Psoas muscle (tissue), 8 donors: ENCODE measurements at places on chromosomes 6 and 20. TPM values are rescaled to one million over a fixed set of nuclear protein-coding genes. Genes with fewer than 3 reads are reported as not detected.

DNA sequence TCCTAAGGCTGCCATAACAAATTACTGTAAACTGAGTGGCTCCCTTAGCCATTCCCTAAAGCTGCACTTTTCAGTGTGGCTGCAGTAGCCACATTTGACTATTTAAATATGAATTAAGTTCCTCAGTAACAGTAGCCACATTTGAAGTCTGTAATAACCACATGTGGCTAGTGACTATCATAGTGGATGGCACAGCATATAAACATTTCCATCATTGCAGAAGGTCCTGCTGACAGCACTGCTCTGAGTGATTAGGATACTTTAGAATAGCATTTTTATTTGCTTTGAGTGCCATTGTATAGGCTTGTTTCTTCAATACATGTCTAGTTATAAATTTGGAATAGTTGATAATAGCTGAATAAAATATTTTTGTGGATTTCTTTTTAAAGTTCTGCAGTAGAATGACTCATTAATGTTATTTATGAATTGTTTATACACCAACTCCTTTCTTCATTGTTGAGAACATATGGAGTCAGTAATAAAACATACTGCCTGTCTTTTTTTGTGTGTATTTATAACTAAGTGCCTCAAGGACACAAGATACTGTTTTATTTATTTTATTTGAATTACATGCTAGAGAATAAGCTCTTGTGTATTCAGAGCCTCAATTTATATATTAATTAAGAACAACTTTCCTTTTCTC, 217.2 kb downstream of the CDKAL1 start:
- DNase-seq = no peak

DNA sequence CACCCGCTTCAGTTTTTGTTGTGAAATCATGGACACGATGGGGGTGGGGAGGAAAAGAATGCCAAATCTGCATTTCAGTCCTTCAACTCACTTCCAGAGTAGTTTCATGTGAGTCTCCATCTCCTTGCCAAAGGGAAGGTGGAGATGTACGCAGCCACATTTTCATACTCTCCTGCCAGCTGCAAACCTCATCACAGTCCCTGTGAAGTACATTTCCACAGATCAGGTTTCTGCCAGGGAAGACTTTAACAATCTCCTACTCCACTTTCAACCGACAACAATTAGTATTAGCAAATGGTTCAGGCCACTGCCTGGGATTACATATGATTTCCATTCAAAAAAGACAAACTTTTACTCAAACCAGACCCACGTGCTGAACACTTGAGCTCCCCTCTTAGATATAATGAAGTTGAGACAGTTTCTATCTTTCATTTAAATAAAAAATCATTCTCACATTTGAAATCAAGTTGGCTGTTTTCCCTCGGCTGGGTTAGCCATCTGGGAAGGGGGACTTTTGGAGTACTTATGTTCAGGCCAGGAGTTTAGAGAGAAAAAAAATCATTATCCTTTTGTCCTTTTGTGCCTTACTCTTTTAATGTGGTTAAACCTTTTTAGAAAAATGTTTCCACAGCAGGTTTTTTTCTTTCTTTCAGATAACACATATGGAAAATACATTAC, 51.0 kb upstream of the CEP162 start:
- DNase-seq = no peak

MICB gene
- 0.83 TPM for total RNA-seq

NHLRC1 gene
- 0.97 TPM for total RNA-seq

DNA sequence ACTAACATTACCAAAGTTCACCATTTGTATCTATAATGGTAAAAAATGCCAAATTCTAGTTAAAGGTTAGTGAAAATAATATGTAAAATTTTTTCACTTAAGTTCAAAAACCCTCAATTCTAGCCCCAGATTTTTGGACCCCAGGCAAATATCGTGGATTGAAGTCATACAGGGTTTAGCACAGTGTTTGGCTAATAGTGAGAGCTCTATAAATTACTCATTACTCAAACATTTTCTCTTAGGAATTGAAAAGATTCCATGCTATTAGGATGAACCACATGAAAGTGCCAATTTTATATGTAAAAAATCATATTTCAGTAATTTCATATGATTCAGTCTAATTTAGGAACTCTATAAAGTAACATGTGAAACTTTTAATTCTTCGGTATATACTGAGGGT, 170.3 kb upstream of the PREP start:
- DNase-seq = no peak

KIAA0408 gene
- 10.4 TPM for total RNA-seq

DNA sequence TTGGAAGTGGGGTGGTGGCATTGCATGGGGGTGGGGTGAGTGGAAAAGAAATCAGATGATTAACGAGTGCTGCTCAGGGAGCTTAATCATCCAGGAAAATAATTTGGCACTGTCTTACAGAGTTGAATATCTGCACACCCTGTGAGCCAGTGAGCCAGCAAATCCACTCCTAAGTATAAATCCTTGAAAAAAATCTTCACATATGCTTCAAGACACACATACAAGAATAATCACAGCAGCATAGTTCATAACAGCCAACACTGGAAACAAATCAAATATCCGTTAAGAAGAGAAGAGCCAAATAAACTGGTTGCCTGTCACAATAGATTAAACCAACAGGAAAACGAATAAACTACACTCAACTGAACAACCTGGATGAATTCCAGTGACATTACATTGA, 62.8 kb downstream of the SAMD3 start:
- DNase-seq = no peak

GRCh38 chr6:121521164-121521555, 85.7 kb downstream of the GJA1 start:
- no peak for DNase-seq

DNA sequence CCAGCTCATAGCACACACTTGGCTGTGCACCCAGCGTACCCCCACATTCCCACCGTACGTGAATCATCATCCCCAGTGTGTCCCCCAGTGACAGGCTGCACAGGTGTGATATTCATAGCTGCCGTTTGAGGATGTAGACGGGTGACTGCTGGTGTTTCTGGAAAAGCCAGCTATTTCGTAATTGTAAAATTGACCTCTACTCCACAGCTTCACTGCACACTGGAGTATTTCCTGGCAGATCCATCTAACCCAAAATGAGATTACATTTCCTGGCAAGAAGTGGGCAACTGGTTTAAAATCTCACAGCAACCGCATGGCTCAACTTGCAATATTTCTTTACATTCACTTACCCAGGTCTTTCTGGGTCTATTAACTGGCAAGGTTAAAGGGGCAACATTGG, 30.3 kb downstream of the CD83 start:
- DNase-seq = no peak

DNA sequence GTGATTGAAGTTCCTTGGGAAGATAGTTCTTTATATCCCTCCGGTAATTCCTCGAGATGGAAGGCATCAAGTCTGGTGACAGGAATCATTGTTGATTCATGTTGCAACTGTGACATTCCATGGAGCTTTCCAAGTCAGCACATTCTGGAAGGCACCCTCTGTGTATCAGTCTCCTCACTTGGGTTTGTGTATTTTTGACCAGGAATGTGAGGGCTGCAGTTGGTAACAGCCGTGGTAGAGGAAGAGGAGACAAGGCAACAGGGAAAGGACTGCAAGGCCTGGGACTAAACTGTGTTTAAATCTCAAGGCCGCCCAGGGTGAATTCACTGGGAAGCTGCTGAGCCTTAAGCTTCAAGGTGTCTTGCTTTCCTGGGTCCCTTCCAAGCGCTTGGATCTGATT, 99.0 kb downstream of the CLIC5 start:
- DNase-seq = no peak

GRCh38 chr20:8394308-8394945, 262.4 kb downstream of the PLCB1 start:
- DNase-seq = no peak

DNA sequence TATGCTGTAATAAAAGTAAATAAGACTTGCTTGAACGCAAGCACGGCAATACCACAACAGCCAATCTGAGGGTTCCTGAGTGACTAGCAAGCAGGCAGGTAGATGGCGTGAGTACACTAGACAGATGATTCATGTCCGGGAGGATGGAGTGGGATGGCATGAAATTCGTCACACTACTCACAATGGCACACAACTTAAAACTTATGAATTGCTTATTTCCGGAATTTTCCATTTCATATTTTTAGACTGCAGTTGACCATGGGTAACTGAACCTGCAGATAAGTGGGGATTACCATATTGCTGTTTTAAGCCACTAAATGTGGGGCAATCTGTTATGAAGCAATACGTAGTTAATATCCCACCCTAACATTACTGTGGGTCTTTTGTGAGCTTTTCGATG, 93.6 kb upstream of the NFATC2 start:
- DNase-seq = no peak

DNA sequence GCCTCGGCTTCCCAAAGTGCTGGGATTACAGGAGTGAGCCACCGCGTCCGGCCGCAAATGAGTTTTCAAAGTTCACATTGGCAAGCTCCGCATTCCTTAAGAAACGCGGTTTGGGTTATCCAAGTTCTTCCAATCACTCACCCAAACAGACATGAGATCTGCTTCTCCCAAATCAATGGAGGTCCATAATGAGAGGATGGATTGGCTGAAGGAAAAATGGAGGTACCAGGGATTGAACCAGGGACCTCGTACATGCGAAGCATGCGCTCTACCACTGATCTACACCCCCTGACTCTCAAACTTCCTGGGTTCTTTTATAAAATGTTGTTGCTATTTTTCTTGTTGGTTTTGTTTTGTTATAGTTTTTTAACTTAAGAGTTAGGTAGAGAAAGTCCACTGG, 170.0 kb downstream of the GPX5 start:
- DNase-seq = no peak

DNA sequence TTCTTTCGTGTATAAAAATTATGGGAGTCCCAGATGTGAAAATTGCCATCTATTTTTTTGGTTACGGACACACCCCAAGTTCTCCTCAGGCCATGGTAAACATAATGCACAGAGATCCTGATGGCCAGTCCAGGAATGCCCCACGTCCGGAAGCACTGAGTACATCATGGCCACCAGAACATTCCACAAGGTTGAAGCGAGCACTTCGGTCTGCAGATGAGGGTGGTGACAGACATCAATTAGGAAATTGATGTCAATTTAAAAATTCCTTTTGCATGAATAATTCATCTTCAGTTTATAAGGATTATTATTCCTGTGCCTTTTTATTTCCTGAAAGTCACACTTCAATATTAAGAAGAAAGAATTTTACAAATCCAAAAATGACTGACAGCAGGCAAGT, 13.2 kb upstream of the EXOC2 start:
- no peak for DNase-seq

PACSIN1 gene
- total RNA-seq = 0.11 TPM

DNA sequence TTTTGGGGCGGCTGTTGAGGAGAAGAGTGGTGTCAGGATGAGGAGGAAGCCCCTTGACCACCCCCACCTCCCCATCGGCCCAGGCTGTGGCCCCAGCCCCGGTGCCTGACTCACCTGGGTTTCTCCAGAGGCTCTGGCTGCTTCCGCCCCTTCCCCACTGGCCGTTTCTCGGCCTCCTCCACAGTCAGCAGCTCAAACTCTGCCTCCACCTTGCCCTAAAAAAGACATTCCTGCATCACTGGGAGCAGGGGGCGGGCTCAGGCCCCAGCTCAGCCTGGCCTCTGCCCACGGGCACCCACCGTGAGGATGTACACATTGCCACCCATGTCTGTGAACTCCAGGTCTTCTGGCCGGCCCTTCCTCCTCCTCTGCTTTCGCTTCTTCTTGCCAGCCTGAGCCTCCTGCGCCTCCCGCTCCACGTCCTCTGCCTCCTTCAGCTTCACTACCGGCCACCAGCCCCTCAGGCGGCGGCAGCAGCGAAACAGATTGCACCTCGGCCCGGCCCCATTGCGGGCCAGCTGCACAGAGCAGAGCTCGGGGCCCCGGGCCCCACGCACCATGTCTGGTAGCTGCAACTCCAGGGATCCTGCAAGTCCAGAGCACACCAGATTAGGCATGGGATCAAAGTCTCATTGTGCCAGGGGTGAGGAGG, 17.3 kb downstream of the ERGIC3 start:
- no peak for DNase-seq

GRCh38 chr6:130047088-130047995, 29.0 kb downstream of the L3MBTL3 start:
- no peak for DNase-seq

MYH7B gene
- total RNA-seq = 11.5 TPM

DNA sequence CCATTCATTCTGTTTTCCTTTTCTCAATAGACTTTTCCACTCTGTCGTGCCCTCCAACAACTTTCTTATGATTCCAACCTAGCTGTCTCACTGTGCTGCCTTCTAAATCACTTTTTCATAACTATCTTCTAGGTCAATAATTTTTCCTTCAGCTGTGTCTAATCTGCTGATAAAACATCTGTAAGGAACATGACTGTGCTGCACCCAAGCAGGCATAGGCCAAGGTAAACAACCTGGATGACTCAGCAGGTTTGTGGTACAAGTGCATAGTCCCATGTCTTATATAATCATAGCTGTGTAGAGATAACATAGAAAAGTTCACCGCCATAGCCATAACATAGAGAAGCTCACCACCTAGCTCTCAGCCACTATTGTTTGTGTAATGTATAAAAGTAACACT, 332.3 kb downstream of the PLCB1 start:
- no peak for DNase-seq

GRCh38 chr6:163406830-163407229, 7.7 kb upstream of the QKI start:
- no peak for DNase-seq

TMX4 gene
- 66.7 TPM for total RNA-seq

DNA sequence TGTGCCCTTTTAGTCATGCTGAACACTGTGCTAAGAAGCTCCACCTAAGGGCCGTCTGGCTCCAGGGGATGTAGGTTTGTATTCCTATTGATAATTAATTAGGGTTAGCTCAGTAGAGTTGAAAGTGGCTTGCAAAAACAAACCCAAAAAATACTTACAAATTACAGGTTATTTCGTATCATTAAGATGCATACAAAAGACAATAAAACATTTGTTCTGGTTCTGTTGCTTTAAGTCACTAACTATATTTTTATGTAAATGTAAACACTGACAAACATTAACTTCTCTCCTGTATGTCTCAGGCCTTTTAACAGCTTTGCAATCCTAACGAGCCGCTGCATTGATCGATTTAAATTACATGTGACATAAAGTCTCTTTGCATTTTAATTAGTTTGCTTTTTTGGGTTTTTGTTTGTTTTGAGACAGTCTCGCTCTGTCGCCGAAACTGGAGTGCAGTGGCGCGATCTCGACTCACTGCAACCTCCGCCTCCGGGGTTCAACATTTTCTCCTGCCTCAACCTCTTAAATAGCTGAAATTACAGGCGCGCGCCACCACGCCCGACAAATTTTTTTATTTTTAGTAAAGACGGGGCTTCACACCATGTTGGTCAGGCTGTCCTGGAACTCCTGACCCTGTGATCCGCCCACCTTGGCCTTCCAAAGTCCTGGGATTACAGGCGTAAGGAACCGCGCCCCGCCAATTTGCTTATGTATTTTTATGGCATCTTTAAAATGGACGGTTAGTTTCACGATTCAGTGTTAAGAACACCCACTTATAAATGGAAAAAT, 110.9 kb downstream of the HFE start:
- no peak for DNase-seq

- no peak for DNase-seq
Observed at GRCh38 chr6:96626759-96627364, 63.9 kb downstream of the FHL5 start.

SLC22A3 gene
- total RNA-seq = 91.9 TPM

DNA sequence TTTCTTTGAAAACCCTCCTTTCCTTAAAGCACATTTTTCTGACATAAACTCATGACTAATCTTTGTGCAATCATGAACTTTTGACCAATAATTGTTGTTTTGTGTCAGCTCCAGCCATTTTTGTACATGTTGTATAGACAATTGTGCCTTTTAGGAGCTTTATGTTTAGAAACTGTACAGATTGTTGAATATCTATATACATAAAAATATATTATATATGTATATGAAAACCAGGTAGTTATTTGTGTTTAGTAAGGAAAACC, 125.7 kb upstream of the EDN1 start:
- DNase-seq = no peak

GRCh38 chr6:149433405-149433804, 33.3 kb downstream of the SUMO4 start:
- no peak for DNase-seq

SCP2D1 gene
- total RNA-seq = not detected
